ENCODE measurements at places on chromosomes 2 and 18.

- DNase-seq, result no peak
These were observed 3.1 kb upstream of the SP5 start for GRCh38 chr2:170711774-170712652.

GRCh38 chr2:24434541-24434940 lies 56.5 kb upstream of the NCOA1 start:
- no peak for DNase-seq

- DNase-seq, result no peak
These were observed 9.6 kb downstream of the MRPL30 start for GRCh38 chr2:99190548-99190947.

GRCh38 chr2:238286551-238286950 lies 1.9 kb downstream of the PER2 start:
- DNase-seq, result no peak

DNA sequence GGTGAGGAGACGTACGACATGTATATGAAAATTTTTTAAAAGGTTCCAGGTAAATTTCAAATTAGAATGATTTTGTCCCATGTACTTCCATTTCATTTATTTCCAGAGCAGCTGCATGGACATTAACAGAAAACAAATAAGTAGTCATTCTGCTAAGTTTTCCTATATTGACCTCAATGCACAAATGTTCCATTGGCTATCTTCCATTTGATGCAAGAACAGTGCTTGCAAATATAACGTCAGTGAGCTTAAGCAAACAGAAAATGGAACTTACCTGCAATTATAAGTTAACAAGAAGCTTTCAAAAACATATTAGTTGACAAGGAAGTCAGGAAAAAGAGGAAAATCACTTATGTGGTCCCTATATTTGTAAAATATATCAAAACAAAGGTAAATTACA lies 16.6 kb downstream of the PAIP2B start:
- no peak for DNase-seq

DNA sequence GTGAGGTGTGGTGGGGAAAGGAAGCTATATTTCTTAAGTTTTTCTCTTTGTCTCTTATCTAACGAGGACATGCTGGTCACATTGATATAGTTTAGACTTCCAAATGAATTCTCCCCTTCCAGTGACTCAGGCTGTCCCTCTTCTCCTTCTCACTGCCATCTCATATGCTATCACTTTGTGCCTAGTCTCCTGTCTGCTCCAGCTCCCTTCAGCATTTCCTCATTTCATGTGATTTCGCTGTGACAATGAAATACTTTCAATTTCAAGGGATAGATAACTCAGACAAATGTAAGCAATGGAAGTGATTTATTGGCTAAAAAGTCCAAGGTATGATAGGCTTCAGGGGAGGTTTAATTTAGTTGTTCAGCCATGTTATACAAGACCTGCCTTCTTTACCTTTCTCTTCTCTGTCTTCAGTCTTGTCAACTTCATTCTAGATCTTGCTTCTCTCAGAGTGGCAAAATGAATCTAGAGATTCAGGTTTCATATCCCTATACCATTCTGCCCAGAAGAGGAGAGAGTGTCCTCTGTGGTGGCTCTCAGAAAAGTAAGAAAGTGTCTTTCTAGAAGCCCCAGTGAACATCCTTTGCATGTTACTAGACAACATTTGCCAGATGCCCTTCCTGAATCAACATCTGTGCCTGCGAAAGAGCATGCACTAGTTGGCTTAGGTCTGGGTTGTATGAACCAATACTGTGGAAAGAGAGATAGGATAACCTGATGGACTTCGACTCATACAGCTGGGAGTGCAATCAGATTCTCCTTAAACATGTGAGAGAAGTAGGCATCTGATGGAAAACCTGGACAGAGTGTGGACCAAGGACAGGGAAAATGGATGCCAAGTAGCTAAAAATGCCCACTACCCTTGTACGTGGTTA lies 29.9 kb upstream of the GPR155 start:
- no peak for DNase-seq

GRCh38 chr2:172376505-172377125 lies 50.8 kb upstream of the ITGA6 start:
- no peak for DNase-seq

DNA sequence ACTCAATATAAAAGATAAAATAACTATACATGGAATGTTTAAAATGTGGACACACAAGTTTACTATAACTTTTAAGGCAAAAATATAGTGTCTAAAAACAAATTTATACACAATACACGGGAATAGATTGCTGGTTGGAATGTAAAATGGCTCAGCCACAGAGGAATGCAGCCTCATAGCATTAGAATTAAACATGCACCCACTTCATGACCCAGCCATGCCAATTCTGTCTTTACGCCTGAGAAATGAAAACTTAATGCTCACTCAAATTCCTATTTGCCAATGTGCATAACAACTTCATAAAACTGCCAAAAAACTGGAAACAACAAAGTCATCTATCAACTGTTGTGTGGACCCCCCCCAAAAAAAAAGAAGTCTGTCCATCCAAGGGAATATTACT lies 1006.6 kb upstream of the POU3F3 start:
- no peak for DNase-seq

DNA sequence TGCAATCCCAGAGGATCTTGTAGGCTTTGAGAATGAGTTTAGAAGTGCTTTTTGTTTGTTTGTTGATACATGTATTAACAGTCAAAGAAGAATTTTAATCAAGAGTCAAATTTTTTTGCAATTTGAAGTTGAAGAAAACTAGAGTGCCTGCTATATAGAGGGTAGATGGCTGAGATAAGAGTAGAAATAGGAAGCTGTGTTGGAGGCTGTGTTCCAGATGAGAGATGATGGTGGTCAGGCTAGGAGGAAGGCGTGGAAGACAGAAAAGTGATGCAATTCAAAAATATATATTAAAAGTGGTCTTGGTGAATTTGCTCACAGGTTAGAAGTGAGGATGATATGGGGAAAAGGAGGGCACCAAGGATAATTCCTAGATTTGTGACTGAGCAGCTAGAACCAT lies 978.3 kb downstream of the BCL11A start:
- no peak for DNase-seq

GRCh38 chr2:45156605-45157004 lies 147.4 kb upstream of the SIX2 start:
- no peak for DNase-seq

Measured in CD4-positive, alpha-beta T cell treated with Interleukin-17A for 1 hour (primary cell).